PC-9 (cell line): ENCODE measurements at places on chromosomes 12 and 14. TPM values are rescaled to one million over a fixed set of nuclear protein-coding genes. Genes with fewer than 3 reads are reported as not detected.

GRCh38 chr12:96164951-96165811, 29.0 kb upstream of the ELK3 start:
- H3K36me3 ChIP-seq = no peaks in the 10 kb centered on the region
- H3K4me3 ChIP-seq = no peak overlapping the region
- no peak overlapping the region for H3K27ac ChIP-seq
- H3K4me1 ChIP-seq = no peaks in the 10 kb centered on the region

The EPS8 gene
- 224 and 232 TPM in 2 replicates for total RNA-seq

GRCh38 chr12:55852740-55853139, 10.0 kb upstream of the MMP19 start:
- peaks cover 4% of the 10 kb centered on the region for H3K4me1 ChIP-seq
- H3K36me3 ChIP-seq = no peaks in the 10 kb centered on the region
- H3K27ac ChIP-seq = no peak overlapping the region
- H3K4me3 ChIP-seq = no peak overlapping the region
- no peak for DNase-seq

The ANO2 gene
- total RNA-seq = not detected in 2 replicates

- peak overlapping the region; percentile 100 for H3K4me3 ChIP-seq
- H3K27me3 ChIP-seq = no peaks in the 10 kb centered on the region
- peaks cover 19% of the 10 kb centered on the region for H3K4me1 ChIP-seq
Observed at GRCh38 chr12:132711080-132711843, 620 bp downstream of the PGAM5 start.

The NANOG gene
- not detected in 2 replicates for total RNA-seq

DNA sequence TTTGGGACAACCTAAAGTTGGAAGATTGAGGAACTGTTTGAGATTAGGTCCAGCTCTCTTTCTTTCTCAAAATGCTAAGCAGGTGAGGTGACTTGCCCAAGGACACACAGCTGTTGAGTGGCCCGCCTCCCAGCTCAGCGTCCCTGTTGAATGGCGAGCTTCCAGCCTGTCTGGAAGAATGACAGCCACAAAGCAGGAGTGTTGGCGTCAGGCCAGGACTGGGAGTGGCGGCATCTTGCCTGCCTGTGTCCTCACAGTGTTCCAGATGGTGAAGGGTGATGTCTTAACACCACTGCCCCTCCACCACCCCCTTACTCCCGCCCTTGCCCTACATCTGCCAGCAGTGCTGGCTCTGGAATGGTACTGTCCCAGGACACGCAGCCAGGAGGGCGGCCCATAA, 4.4 kb upstream of the CEBPE start:
- H3K27me3 ChIP-seq = no peaks in the 10 kb centered on the region
- no peak for DNase-seq
- H3K4me1 ChIP-seq = no peaks in the 10 kb centered on the region
- no peaks in the 10 kb centered on the region for H3K36me3 ChIP-seq
- H3K27ac ChIP-seq = no peak overlapping the region

The NEMP1 gene
- 28.9 and 36.6 TPM in 2 replicates for total RNA-seq

DNA sequence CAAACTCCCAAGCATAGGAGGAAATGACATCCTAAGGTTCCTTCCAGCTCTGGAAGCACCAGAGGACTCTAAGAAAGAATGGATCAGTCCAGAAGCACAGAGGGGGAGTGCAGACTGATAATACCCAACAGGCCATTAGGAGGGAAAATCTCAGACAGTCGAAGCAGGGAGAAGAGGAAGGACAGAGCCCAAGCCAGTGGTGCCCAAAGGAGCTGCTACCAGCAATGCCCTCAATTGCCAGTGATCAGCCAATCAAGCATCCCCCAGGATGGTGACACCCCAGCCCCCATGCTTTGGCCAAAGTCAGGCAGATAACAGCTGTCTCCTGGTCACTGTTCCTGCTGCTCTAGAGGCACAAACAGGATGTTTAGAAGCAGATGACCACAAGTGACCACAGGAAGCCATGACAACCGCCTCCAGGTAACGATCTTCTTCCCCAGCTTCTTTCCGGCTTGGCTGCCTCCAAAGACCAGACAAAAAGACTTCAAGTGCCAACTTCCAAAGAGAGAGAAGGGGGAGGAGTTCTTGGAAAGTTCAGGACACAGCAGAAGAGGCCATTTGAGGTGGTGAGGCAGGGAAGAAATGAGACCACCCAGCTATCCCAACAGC, 16.2 kb downstream of the PXN start:
- peaks cover 12% of the 10 kb centered on the region for H3K4me1 ChIP-seq
- DNase-seq = no peak
- no peak overlapping the region for H3K4me3 ChIP-seq
- peaks cover 4% of the 10 kb centered on the region; the same call in 1 of the 2 replicates for H3K36me3 ChIP-seq
- H3K27ac ChIP-seq = no peak overlapping the region
- no peaks in the 10 kb centered on the region for H3K27me3 ChIP-seq

The LUM gene
- total RNA-seq = not detected in 2 replicates

DNA sequence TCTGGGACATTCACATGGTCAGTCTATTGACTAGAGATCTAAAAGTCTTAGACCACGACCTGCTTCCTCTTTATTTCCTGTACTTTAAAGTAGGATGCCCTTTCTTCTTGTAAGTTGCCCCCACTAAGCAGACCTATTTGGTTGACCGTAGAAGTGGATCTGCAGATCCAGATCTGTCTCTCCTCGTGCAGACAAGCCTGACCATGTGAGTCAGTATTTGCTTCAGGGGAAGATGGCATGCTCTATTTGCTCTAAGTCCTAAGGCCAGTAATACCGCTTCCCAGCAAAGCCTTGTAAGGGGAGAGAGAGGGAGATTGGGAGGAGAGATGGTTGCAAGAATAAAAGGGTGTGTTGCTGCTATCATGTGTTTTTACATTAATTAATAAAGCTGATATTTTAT, 46.8 kb downstream of the KCNC2 start:
- no peaks in the 10 kb centered on the region for H3K27me3 ChIP-seq
- H3K27ac ChIP-seq = no peak overlapping the region
- no peaks in the 10 kb centered on the region for H3K4me1 ChIP-seq
- H3K36me3 ChIP-seq = no peaks in the 10 kb centered on the region

The FOXA1 gene
- total RNA-seq = 35.4 and 42.6 TPM in 2 replicates

The KRT82 gene
- not detected in 2 replicates for total RNA-seq

The BHLHE41 gene
- 30.0 and 57.1 TPM in 2 replicates for total RNA-seq

GRCh38 chr12:67068761-67069450, 200.3 kb upstream of the CAND1 start:
- peaks cover 27% of the 10 kb centered on the region for H3K4me1 ChIP-seq
- H3K27ac ChIP-seq = peak overlapping the region; percentile 48; the same call in 1 of the 2 replicates
- no peaks in the 10 kb centered on the region for H3K27me3 ChIP-seq
- peak overlapping the region; percentile 76 for H3K4me3 ChIP-seq

The SCN8A gene
- 0.17 TPM in 1 of 2 replicates, not detected in the other for total RNA-seq

The PDE3A gene
- total RNA-seq = not detected in 2 replicates

DNA sequence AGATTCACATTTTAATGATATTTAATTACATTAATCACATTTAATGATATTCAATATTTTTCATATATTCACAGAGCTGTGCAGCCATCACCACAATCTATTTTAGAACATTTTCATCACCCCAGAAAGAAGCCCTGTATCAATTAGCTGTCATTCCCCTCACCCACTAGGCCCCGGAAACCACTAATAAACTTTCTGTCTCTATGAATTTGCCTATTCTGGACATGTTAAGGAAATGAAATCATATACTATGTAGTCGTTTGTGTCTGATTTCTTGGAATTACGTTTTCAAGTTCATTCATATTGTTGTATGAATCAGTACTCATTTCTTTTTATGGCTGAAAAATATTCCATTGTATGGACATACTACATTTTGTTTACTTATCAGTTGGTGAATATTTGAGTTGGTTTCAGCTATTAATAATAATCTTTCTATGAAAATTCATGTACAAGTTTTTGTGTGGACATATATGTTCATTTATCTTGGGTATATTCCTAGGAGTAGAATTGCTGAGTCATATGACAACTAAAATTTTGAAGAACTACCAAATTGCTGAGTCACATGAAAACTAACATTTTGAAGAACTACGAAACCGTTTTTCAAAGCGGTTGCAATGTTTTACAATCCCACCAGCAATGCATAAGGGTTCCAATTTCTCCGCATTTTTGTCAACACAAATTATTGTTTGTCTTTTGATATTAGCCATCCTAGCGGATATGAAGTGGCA, 11.7 kb upstream of the OTOGL start:
- no peak overlapping the region for H3K4me3 ChIP-seq
- H3K36me3 ChIP-seq = no peaks in the 10 kb centered on the region
- no peaks in the 10 kb centered on the region for H3K4me1 ChIP-seq
- no peak overlapping the region for H3K27ac ChIP-seq
- no peaks in the 10 kb centered on the region for H3K27me3 ChIP-seq
- no peak for DNase-seq

DNA sequence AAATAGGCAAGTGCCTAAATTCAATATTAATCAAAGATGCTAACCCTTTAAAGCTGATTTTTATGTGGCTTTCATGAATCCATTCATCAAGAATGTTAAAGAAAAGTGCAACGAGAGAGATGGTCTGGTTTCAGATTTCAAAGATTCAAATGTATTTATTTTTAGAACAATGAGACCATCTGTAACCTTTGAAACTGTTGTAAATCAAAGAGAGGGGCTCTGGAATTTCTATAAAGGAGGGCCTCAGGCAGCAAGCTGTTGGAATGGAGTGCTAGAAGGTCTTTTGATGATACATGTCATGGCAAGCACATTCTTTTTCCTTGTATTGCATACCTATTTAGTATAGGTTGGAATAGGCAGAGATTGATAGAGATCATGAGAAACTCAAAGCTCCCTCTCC, 433.0 kb downstream of the LRIG3 start:
- H3K27ac ChIP-seq = no peak overlapping the region
- H3K36me3 ChIP-seq = no peaks in the 10 kb centered on the region
- H3K4me3 ChIP-seq = no peak overlapping the region
- DNase-seq = no peak

GRCh38 chr12:94875525-94875924, 128.0 kb downstream of the NDUFA12 start:
- DNase-seq = peak; percentile 21
- H3K36me3 ChIP-seq = no peaks in the 10 kb centered on the region
- no peaks in the 10 kb centered on the region for H3K4me1 ChIP-seq
- no peak overlapping the region for H3K4me3 ChIP-seq

The SDR39U1 gene
- total RNA-seq = 14.8 and 17.2 TPM in 2 replicates

GRCh38 chr14:32608857-32609256, 279.8 kb downstream of the AKAP6 start:
- no peaks in the 10 kb centered on the region for H3K27me3 ChIP-seq
- H3K4me3 ChIP-seq = no peak overlapping the region
- peaks cover 9% of the 10 kb centered on the region; the same call in 1 of the 2 replicates for H3K4me1 ChIP-seq
- DNase-seq = no peak
- no peaks in the 10 kb centered on the region for H3K36me3 ChIP-seq
- no peak overlapping the region for H3K27ac ChIP-seq

The DNAJC22 gene
- total RNA-seq = 3.7 and 4.7 TPM in 2 replicates

GRCh38 chr12:54749191-54749818, 101.1 kb upstream of the DCD start:
- no peaks in the 10 kb centered on the region for H3K36me3 ChIP-seq
- no peaks in the 10 kb centered on the region for H3K4me1 ChIP-seq
- H3K27ac ChIP-seq = no peak overlapping the region
- no peak overlapping the region for H3K4me3 ChIP-seq
- no peak for DNase-seq
- H3K27me3 ChIP-seq = no peaks in the 10 kb centered on the region

- DNase-seq = no peak
- peak overlapping the region; percentile 77 for H3K4me3 ChIP-seq
- H3K27ac ChIP-seq = no peak overlapping the region
- no peaks in the 10 kb centered on the region for H3K27me3 ChIP-seq
Observed at GRCh38 chr12:53502331-53502730, 1.2 kb downstream of the TARBP2 start.

DNA sequence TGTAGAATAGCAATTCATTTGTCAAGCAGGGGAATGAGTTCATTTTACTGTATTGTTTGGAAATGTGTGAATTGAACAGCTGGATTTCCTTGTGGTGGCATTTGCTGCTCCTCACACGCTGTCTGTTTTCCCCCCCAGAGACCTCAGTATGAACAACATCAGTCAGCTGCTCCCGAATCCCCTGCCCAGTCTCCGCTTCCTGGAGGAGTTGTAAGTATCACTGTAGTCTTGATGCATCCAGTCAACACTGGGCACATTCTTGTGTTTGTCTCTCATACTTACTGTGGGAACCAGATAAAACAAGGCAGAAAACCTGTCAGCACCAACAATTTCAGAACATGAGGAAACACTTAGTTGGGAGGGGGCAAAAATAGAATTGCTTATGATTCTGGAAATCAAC, 64.9 kb downstream of the LGR5 start:
- no peak overlapping the region for H3K27ac ChIP-seq
- no peak for DNase-seq
- no peaks in the 10 kb centered on the region for H3K27me3 ChIP-seq
- H3K4me1 ChIP-seq = peaks cover 5% of the 10 kb centered on the region; the same call in 1 of the 2 replicates
- H3K4me3 ChIP-seq = no peak overlapping the region

DNA sequence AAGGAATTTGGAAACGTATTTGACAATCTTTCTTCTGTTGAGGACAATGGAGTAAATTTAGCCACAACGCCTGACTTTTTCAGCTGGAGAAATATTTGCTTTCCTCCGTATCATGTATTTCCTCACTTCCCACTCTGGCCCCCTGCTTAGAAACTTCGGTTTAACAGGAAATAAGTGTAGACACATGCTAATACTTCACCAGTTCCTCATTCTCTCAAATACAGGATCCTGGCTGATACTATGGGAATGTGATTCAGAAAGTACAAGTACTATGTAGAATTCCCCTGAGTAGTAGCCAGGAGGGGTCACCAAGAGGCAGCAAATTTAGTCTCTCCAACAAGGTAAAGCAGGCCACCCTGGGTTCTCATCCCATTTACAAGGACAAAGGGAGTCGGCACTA, 58.0 kb downstream of the FAR2 start:
- H3K4me1 ChIP-seq = no peaks in the 10 kb centered on the region
- DNase-seq = no peak
- H3K27me3 ChIP-seq = no peaks in the 10 kb centered on the region
- H3K27ac ChIP-seq = no peak overlapping the region
- H3K4me3 ChIP-seq = no peak overlapping the region
- H3K36me3 ChIP-seq = no peaks in the 10 kb centered on the region

- no peaks in the 10 kb centered on the region for H3K4me1 ChIP-seq
- H3K27me3 ChIP-seq = no peaks in the 10 kb centered on the region
- DNase-seq = no peak
- H3K4me3 ChIP-seq = no peak overlapping the region
- H3K36me3 ChIP-seq = no peaks in the 10 kb centered on the region
- no peak overlapping the region for H3K27ac ChIP-seq
Observed at GRCh38 chr12:31626270-31626995, 33.1 kb upstream of the ETFBKMT start.

The AMDHD1 gene
- 2.9 TPM in 2 replicates for total RNA-seq

- no peak overlapping the region for H3K4me3 ChIP-seq
- no peak for DNase-seq
Observed at GRCh38 chr12:25587346-25587745, 34.3 kb upstream of the LMNTD1 start.

The PPP1R36 gene
- 0.35 TPM in 1 of 2 replicates, not detected in the other for total RNA-seq
